ENCODE measurements at places on chromosomes 4 and X. TPM values are rescaled to one million over a fixed set of nuclear protein-coding genes. Genes with fewer than 3 reads are reported as not detected.

The SUPT20HL2 gene
- polyA plus RNA-seq, result not detected

The CLGN gene
- polyA plus RNA-seq, result 1.3 TPM

The SLITRK4 gene
- 0.12 TPM for polyA plus RNA-seq

DNA sequence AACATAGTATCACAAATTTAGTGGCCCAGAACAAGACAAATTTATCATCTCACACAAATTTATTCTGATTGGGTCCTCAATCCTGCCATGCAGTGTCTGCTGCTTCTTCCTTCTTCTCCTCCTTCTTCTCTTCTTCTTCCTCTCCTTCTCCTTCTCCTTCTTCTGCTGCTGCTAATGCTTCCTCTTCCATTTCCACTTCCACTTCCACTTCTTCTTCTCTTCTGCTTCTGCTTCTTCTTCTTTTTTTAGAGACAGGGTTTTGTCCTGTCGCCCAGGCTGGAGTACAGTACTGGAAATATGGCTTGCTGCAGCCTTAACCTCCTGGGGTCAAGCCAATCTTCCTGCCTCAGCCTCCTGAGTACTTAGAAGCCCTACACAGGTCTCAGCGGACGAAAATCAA, 37.5 kb downstream of the FGFBP1 start:
- DNase-seq, result no peak

DNA sequence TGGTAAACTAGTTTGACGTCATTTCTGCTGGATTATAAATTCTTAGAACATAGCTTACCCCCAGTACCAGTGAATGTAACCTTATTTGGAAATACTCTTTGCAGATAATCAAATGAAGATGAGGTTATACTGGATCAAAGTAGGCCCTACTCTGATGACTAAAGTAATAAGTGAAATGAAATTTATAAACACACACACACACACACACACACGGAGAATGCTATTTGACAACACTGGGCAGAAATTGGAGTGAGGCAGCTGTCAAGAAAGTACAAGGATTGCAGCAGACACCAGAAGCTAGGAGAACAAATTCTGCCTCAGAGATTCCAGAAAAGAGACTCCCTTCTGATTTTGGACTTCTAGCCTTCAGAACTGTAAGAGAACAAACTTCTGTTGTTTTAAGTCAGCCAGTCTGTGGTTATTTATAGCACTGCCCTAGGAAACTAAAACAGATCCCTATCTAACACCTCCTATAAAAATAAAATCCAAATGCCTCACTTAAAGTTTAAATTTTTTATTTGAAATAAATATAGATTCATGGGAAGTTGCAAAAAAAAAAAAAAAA, 448.6 kb downstream of the PCDH18 start:
- DNase-seq, result no peak

GRCh38 chr4:184907810-184908209, 82.0 kb upstream of the ACSL1 start:
- DNase-seq, result no peak

DNA sequence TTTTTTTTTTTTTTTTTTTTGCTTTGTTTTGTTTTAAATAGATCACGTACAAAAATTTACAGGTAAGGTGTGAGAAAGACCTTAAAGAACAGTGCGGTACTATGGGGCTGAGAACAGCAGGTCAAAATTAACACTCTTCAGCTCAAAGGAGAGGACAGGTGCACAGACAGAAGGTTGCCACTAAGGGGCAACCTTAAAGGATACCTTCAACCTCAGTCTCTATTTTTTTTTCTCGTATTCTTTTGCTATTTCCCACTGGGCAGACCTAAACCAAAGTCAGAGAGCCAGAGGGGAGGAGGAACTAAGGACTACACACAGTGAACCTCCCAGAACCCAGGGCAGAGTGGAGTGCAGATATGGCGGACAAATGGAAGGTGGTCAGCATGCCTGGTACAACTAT, 1984.3 kb upstream of the IGFBP7 start:
- DNase-seq, result no peak

GRCh38 chrX:617401-617800, 13.2 kb upstream of the SHOX start:
- no peak for DNase-seq
